ENCODE measurements at places on chromosomes 7 and 10.

- no peak for DNase-seq
Observed at GRCh38 chr7:96539471-96539870, 170.2 kb downstream of the SEM1 start.

GRCh38 chr10:63713191-63714144, 192.3 kb downstream of the REEP3 start:
- no peak for DNase-seq

DNA sequence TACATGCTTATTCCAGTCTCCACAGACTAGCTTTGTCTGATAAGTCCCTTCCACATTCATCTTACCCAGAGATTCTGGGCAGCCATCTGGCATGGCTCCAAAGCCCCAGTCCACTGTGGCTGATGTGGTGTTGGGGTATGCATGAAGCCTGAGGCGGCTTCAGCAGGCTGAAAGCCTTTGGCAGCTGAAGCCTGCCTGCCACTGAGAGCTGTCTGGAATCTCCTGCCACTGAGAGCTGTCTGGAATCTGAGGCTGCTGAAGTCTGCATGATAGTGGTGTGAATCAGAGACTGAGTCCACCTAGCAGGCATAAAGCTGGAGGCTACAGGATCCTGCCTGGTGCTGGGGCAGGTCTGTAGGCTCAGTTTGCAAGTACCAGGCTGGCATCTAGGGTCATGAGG, 87.1 kb downstream of the DYNC1I1 start:
- DNase-seq, result no peak

DNA sequence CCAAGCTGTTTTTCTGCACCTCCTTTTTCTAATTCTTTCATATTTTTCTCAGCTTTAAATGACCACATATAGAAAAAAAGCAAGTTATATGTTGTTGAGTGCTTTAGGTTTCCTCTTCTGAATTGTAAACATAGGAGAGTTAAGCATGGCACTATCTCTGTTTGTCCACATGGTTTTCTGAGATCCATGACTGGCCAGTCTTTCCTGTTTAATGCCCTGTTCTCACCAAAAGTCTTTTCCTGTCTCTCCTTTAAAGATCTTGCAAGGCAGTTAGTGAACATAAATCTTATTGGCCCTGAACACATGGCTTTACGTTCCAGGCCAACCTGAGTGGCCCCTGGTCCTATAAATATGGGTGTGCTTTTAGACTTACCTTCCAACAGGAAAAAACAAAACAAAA, 19.4 kb downstream of the TRPV5 start:
- no peak for DNase-seq

DNA sequence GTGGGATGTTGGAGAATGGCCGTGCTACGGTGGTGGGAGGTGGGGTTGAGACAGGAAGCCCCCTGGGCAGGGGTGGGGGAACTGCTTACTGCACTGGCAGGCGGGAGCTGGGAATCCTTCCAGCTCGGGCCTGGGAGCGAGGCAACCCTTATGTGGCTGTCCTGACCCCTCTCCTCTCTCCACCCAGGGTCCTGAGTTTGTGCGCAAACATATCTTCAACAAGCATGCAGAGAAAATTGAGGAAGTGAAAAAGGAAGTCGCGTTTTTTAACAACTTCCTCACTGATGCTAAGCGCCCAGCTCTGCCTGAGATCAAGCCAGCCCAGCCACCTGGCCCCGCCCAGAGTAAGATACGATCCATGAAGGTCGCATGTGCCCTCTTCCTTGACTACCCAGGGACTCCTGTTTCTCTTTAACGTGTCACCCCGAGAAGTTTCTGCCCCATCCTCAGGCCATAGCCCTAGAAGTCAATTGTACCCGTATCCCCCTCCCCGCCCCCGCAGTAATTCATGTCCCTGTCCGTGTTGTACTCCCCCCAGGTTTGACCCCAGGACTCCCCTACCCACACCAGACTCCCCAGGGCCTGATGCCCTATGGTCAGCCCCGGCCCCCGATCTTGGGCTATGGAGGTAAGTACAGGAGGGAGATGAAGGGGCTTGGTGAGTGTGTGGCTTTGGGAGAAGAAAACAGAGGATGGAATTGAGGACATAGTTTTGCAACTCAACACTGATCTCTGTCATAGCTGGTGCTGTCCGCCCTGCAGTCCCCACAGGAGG, 1.8 kb downstream of the UFSP1 start:
- DNase-seq, result no peak

DNA sequence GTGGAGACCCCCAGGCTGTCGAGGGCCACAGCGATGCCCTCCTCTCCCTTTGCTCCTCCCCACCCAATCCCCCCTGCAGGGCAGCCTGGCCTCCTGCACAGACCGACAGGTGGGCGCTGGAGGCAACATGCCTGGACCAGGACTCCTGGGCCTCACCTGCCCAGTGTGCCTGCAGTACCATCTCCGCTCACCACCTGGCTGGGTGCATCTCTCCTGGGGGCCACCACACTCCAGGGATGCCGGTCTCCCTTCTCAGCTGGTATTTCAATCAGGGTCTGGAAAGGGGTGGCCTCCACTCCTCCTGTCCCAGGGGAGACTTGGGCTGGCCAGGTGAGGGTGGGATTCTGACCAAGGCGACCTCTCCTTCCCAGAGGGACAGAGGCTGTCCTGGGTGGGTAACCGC, 17.2 kb upstream of the CFAP46 start:
- no peak for DNase-seq

DNA sequence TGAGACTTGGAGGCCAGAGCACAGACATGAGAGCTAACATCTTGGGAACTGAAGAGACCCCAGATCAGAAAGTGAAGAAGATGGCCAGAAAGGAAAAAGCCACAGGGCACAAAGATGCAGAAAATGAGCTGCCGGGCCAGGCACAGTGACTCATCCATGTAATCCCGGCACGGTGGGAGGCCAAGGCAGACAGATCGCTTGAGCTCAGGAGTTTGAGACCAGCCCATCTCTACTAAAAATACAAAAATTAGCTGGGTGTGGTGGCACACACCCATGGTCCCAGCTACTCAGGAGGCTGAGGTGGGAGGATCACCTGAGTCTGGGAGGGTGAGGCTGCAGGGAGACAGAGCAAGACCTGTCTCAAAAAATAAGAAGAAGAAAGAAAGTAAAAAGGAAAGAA, 81.4 kb upstream of the MGMT start:
- DNase-seq, result no peak

DNA sequence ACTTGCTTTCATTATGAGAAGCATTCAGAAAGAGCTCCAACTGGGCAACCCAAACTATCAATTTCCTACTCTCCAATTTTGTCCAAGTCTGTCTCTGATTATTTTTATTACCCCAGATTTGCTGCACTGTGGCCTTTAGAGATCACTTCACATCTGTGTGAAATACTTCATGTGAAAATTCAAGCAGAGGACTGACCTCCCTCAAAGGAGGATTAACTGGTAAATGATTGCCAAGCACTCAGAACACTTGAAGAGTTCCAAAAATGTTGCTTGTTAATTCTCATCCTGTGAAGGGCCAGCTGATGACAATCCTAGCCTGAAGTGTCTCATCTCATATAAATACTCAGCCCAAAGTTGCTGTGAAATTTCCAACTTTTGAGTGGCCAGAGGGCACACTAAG, 182.8 kb upstream of the DGKB start:
- peak; percentile 49 for DNase-seq

DNA sequence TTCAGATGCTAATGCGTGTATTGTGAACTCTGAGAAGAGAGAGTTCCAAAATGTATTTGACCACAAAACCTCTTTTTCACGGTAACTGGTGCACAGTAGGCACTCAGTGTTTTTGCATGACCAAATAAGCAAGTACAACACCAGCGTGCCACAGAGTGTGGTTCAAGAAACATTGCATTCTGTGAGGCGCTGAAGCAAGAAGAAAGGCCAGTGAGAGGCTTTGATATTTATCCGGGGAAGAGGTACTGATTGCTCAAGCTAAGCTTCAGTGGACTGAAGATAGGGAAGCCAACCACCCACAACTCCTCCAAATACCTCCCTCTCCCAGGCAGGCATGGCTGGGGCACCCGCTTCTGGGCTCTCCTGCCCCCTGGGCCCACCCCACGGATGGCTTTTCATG, 611.2 kb downstream of the SDK1 start:
- DNase-seq, result no peak

DNA sequence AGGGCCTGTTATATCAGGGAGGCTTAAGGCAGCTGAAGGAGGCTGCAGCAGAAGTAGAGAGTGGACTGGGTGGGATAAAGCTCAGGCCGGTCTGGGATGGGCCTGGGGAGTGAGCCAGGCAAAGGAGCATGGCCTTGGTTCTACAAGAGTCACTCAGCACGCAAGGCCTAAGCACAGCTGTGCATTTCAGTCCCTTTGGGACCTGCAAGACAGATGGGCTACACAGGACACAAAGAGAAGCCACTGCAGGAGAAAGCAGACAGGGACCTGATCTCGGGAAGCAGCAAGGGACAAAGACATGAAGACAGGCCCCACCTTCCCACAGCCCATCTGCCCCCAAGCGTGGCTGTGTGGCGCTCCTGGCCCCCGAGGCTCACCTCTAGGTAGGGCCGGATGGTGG, 29.4 kb downstream of the RRP12 start:
- no peak for DNase-seq

DNA sequence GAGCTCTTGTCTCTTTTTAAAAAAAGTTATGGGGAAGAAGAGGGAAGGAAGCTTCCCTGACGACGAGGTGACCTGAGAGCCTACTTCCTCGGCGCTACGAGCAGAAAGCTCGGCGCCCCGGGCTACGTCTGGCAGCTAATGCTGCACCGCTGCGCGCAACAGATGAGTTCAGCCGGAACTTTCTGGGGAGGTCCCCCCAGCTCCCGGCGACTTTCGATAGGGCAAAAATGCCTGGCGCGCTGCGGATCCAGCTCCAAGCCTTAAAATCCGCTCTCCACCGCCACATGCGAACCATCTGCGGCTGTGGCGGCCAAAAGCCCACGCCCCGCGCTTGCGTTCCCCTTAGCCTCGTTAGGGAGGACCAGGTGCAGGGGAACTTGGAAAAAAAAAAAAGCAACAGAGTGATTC, 621 bp downstream of the P4HA1 start:
- DNase-seq, result no peak

DNA sequence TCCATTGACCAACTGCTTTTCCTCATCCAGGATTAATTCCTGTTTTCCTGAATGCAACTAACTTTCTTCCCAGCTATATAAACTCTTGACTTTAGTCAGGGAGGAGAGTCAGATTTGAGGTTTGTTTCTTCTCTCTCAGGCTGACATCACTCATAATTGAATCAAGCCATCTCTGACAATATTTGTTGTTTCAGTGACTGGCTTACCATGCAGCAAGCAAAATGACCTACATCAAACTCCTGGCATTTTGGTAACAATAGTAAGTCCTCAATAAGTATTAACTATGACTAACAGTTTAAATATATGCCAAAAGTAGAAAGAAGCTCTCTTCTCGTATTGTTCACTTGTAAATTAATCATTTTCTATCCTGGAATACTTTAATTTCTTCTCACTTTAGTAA, 625.7 kb upstream of the KCND2 start:
- DNase-seq, result no peak

DNA sequence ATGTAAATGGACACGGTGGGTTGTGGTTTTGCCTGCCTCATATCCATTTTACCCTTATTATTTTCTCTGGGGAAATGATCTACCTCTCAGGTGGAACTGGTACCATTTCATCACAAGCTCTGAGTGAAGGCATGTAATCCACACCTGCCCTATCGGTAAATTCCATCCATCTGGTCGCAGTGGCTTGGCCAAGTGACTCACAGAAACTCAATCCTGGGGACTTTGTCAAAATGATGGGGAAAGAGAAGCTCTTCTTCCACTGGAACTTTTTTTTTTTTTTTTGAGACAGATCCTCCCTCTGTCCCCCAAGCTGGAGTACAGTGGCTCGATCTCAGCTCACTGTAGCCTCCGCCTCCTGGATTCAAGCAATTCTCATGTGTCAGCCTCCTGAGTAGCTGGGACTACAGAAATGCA, 48.2 kb upstream of the ANKRD1 start:
- DNase-seq, result no peak

DNA sequence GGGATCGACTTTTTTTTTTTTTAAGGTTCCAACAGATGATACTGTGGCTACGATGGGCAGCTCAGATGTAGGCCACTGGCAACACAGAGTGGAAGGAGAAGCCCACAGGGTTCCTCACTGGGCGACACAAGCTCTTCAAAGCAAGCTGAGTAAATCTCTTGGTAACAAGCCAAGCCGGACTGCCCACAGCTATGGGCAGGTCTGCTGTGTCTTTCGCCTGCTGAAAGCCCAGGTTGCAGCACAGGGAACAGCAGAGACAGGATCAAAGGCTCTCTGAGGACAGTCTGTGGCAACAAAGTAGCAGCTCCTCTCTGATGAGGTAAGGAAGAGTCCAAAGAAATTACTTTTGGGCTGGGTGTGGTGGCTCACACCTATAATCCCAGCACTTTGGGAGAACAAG, 83.6 kb downstream of the KCNMA1 start:
- DNase-seq, result no peak

GRCh38 chr7:127885843-127886242, 145.4 kb downstream of the LRRC4 start:
- DNase-seq, result no peak

- DNase-seq, result no peak
Observed at GRCh38 chr7:106823631-106824030, 41.5 kb upstream of the PIK3CG start.

DNA sequence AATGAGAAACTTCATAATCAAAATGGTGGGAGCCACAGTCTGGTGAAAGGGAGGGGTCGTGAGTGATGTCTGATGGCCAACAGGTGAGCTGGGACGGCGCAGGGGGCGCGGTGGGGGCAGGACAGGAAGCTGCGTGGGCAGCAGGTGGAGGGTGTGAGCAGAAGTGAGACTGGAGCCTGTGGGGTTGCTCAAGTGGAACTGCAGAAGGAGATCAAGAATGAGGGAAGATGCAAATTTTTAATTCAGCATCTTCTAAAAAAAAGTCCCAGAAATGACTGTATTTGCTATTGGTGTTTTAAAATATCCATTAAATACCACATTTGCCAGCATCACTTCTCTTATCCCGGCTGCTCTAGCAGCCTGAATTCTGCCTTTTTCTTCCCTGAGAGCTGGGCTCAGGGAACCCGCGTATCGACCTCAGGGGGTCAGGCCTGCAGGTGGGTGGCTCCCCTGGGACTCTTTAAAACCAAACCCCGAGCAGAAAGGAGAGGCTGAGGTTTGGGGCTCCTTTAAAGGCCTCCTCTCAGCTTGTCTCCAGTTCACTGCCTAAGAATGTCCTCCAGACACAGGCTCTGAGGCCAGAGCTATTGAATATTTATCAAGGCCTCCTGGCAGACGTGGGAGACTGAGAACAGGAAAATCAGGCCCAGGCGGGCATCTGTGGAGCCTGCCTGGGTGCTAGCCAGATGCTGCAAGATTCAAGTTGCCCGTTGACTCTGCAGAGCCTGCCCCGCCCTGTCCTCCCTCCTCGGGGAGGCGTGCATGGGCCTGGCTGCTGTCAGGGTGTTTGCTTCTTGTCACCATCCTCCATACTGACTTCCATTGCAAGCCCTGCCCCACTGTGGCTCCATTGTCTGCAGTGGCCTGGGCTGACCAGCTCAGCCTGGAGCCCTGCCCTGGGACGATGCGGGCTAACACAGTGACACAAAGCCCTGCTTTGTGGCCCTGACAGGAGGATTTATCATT, 53.9 kb downstream of the SYPL1 start:
- no peak for DNase-seq

- no peak for DNase-seq
Observed at GRCh38 chr10:6123532-6123931, 34.7 kb downstream of the RBM17 start.

DNA sequence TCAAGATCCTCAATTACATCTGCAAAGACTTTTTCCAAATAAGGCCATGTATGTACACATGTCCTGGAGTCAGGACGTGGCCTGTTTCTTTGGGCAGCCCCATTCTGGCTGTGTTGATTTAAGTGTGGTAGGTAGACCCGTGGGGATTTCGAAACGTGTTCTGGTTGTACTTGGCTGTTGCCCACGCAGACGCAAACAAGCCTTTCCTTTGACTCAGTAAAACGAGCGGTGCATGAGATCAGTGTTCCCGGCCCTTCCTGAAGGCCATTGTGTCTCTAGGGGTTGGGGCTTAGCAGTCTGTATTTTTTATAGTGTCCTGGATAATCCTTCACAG, 64.8 kb upstream of the DNAJB6 start:
- peak; percentile 84 for DNase-seq

All from BJ (cell line).